Stimulated activated CD4-positive, alpha-beta T cell treated with anti-CD3 and anti-CD28 coated beads, Interleukin-15, amount 100 ng/mL, for 48 hours (primary cell): ENCODE measurements at places on chromosomes 12 and 14.

DNA sequence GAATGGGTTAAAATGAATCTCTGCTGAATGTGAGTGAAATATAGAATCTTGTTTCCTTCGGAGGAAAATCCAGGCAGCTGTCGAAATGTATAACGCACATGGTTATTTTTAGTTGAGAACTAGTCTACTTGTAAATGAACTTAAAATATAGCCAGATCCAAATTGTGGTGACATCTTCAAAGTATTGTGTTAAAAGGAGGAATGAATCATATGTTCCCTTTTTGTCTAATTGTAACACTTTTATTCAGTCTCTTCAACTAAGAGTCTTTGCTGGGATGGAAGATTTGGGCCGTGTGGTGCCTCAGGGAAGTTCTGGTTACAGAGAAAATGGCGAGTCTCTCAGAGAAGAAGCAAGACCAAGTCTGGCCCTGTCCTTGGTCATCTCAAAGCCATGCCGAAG lies 82.5 kb downstream of the SLC4A8 start:
- no peak for DNase-seq

- no peak for DNase-seq
These were observed 4.2 kb upstream of the AMN1 start for GRCh38 chr12:31732926-31733548.

GRCh38 chr14:48726080-48726642 lies 860.0 kb downstream of the RPS29 start:
- DNase-seq: no peak

DNA sequence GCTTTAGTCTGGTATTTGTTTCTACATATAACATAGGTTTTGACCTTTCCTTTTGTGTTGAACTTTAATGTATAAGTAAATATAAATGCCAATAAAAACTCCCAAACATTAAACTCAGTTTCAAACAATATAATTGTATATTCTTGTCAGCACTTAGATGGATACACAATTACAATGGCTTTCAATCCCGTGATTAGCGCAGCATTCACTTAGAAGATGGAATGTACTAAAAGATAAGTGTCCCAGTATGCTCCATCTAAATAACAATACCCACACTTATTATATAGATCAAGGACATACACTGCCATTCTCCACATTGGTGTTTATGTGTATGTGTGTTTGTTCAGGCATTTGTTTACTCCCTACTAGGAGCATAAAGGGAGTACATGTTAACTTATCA lies 193.1 kb downstream of the SOX5 start:
- DNase-seq: no peak

DNA sequence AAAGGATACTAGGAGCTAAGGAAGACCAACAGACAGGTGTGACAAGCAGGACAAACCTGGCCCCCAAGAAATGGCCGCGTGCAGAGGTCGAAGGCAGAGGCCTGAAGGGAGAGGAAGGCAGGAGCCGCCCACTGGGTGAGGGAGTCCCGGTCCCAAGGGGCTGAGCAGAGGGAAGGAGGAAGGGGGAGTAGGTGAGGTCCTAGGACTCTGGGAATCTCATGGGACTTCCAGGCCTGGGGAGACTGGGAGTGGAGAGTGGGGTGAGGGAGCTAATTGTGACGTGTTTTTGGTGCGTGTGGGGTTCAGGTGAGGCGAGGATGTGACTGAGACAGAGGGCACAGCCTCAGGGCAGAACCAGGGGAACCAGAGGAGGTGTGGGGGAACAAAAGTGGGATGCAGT lies 11.7 kb upstream of the FLVCR2 start:
- DNase-seq: no peak

GRCh38 chr14:83071888-83072501 lies 1538.3 kb upstream of the SEL1L start:
- DNase-seq: no peak

GRCh38 chr12:7868391-7868790 lies 4.3 kb downstream of the SLC2A14 start:
- no peak for DNase-seq

DNA sequence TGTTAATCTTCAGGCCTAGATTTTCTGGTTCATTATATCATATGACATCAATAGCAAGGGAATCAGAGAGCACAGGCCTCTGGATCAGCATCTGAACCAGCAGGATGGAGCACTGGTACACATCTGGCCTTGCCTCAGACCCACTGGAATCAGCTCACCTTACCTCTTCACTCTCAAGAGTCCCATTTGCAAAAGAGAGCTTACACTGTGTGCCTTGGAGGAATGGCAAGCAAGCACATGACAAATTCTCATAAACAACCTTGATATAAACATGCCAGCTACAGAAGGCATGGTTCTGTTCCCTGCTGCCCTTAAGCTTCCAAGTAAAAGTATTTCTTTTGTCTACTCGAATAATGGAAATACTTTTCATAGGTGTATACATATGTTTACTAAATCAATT lies 128.6 kb upstream of the CPM start:
- DNase-seq: no peak
